ENCODE measurements at places on chromosomes 7 and 10.

DNA sequence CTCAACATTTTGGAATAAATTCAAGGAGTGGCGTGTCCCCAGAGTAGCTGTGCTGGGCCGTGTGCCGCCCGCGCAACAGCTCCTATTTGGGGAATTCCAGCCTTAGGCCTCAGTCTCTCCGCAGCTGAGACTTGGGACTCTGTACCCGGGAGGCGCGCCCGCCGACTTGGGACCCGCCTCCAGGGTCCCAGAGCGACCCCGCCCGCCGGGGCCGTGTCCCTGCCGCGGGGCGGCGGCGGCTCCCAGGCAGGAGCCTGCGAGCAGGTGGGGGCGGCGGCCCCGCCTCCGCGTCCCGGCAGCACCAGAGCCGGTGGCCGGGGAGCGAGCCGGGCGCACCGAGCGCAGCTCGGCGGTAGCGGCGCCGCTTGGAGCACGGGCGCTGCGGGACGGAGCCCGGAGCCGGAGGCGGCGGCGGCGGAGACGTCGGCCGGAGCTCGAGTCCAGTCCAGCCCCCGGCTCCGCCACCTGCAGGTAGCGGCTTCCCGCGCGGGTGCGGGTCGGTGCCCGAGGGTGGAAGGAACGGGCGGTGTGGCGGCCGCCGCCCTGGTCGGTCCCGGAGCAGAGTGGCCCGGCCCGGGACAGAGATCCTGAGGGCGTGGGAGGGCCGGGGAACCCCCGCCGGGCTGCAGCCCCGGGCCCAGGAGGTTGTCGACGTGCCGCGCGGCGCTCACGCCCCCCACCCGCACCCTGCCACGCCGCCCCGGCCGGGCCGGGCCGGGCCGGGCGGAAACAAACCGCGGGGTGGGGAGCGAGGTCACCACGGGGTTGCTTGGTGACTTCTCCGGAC, at the start of gene WIPF3:
TSS of gene WIPF3 (plus strand) at position 301 of the 787 bp plus-strand sequence. CDS start 28,217 bp downstream, outside the sequence.
- DNase-seq: no peak

GRCh38 chr7:2845034-2845592, 1.0 kb upstream of the GNA12 start:
- DNase-seq: no peak

GRCh38 chr10:71209352-71209715, 3.0 kb upstream of the UNC5B start:
- no peak for DNase-seq

DNA sequence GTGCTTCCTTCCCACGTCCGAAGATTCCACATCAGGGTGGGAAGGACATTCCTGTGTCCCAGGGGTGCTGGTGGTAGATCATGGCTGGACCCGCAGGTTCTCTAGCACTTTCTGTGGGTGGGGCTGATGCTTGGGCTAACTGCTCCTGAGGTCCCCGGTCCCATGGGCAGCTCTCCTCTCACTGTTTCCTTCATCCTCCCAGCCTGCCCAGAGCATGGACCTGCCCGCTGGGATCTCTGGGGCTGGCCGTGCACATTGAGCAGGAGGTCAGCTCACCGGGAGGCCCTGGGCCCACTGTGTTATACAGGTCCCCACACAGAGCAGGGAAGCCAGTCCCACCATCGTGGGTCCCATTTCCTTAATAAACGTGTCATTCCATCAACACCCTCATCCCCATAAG, 502.3 kb downstream of the TCERG1L start:
- DNase-seq: no peak

DNA sequence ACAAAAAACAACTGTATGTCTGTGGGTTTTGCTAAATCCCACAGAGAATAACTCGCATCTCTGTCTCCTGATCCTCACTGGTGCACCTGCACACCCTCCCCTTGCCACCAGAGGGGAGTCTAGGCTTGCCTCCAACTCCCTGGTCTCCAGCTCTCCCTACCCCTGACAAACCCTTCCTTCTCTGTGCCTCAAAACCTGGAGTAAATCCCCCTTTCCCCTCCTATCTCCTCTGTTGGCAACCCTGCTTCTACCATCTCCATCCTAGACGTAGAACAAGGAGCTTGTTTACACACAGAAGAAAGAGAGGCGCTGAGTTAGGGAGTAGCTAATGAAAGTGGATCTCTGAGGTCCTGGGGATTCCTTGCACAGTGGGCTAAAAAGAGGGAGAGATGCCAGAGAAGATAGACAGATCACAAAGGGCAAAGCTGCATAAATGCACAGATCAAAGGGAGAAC, 6.0 kb downstream of the MBLAC1 start:
- no peak for DNase-seq

DNA sequence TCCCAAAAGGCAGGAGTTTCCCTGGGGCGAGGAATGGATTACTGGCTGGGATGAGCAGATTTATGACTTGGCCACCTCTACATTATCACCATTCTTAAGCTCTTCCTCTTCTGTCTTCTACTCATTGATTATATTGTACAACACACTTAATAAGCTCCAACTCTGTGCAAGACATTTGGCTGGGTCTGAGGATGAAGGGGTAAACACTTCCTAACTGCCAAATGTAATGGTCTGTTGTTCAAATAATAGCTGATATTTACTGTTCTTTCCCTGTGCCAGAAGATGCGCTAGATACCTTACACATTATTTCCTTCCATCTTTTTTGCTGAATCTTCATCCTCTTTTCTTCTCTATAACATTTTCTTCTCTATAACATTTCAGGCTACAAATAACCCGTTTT, 11.6 kb downstream of the OR6V1 start:
- no peak for DNase-seq

- DNase-seq: no peak
Observed at GRCh38 chr10:61882621-61883370, 18.7 kb upstream of the ARID5B start.

- no peak for DNase-seq
Observed at GRCh38 chr7:16940776-16941175, 59.0 kb upstream of the AGR3 start.

DNA sequence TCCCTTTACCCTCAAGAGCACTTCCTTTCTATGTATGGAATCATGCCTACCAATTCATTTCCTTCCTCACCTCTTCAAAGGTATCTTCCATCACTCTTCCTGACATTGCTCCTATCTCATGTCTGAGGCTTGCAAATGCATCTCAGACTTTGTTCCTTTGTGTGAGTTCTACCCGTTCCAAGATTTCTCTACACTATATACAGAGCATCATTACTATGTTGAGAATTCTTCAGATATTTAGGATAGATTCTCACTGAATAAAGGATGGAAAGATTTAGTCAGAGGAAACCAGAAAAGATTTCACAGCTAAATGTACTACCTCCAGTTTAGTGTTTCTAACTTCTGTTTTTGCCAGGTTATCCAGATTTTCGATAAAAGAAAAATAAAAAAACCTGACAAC, 462.7 kb downstream of the PHTF2 start:
- no peak for DNase-seq

DNA sequence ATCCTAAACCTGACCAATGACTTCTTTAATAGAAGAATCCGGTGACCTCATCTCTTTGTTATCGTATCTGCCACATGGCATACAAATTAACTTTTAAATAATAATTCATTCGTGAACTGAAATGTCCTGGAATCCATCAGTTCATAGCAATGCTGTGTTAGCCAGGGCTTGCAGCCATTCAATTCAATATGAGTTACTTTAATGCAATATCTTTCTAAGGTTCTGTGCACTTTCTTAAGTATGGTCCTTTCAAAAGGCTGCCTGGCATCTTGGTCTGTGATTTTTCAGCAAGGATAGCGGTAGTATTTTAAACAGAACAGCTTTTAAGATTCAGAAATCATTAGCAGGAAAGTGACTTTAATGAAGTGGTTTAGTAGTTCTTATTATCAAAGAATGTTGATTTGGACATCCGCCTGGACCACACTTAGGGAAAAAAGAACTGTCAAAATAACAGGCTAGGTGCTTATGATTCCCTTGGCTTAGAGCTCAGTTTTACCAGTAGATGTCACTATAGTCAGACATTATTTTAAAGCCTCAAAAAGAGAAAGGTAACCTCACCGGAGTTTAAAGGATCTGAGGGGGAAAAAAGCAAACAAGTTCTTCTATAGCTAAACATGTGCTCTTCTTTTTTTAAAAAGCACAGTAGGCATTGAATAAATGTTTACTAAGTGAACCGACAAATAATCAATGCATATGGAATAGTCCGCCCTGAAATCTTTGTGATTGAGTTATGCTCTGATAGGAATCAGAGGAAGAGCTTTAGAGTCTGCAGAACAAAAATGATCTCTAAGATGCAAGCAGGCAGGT, 22.7 kb downstream of the SLC35G1 start:
- no peak for DNase-seq

- DNase-seq: no peak
Observed at GRCh38 chr7:33922820-33923219, 17.5 kb downstream of the BMPER start.

- DNase-seq: peak; percentile 22
Observed at GRCh38 chr7:7157177-7157886, 25.0 kb upstream of the C1GALT1 start.

DNA sequence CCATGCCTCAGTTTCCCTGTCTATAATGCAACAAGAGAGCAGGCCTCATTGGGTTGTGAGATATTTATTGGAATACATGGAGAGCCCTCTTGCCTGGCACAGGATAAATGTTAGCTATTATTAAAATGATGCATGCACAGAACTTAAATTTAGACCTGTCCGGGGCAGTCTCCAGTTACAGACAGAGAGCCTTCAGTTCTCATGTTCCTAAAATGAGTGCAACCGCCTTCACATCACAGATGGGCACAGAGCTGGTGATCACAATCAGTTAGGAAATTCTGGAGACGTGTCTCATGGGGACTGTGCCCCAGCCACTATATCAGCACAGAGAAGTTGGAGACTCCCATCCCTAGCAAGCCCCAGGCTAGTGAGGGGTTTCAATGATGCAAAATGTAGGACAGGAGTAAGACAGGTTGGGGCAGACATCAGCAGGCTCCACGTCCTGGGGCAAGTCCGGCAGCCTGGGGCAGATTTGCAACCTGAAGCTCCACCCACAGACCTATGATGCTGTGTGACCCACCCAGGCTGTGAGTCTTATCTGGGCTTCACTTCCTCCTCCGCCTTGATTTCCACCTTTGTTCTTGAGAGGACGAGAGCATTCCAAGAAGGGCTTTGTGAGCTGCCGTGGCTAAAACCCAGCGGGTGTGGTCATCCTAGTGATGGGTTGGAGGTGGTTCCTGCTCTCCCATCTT, 49.4 kb downstream of the CXCL12 start:
- no peak for DNase-seq

- DNase-seq: no peak
Observed at GRCh38 chr10:127993056-127993690, 86.3 kb downstream of the PTPRE start.

GRCh38 chr10:73999703-74000102, 1.8 kb downstream of the VCL start:
- no peak for DNase-seq

DNA sequence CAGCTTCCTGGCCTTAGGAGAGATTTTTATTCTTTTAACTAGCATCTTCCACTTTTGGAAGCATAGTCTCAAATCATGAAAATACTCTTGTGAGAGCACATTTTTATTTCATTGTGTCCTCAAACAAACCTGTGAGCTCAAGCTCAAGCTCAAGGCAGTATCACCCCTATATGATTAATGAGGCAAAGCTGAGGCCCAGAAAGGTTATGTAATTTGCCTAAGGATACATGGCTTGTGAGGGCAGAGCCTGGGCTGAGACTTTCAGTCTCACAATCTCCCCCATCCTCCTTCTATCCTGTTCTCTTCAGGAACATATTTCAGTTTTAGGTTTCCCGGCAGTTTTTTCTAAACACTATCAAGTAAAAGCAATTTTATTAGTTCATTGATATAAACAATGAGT, 359.5 kb downstream of the PTEN start:
- DNase-seq: no peak

DNA sequence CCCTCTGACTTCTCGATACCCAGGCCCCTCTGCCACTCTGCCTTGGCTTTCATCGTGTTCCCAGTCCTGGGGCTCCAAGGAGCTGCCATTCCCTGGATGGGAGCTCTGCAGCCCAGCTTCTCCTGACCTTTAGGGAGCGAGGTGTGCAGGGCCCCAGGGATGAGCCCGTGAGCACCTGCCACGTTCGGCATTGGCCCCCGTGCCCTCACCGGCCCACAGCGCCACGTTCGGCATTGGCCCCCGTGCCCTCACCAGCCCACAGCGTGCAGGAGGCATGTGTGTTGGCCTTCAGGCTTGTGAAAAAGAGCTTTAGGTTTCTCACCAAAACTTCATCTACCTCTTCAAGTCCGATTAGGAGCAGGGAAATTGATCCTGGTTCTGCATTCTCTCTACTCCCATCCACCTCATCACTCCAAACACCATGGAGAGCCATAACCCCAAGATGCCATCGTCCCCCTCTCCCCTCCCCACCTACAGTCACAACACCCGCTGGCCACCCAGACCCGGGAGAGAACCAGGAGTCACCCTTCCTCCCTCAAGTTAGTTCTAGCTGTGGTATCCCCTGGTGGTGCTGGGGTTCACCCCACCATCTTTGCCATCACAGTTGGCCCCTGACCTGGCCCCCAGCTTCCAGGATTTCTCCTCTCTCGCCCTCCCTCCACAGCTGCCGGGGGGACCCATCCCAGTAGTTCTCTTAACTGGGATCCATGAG, 119.4 kb upstream of the NPS start:
- DNase-seq: no peak

GRCh38 chr10:15344876-15345285, 26.2 kb downstream of the FAM171A1 start:
- DNase-seq: no peak

DNA sequence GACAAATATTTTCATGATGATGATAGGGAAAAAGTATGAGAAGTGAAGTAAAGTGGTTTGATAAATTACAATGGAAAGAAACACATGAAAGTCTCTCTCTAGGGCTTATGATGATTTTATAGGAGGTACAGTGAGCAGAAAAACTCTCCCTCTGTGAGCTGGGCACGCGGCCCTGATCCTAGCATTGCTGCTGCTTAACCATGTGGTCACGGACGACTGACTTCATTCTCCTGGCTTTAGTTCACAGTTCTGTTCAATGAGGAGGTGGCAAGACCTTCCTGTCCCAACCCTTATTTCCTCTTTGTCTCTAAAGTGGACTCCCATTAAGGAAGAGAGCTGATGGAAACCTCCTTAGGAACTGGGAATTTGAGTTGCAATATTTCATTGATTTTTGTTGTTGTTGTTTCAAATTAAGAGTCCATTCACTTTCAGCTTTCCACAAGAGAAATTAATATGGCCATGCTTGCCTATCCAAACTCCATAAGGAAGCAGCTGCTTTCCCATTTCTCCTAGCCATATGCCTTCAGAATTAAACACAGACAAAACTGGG, 8.2 kb upstream of the PON3 start:
- DNase-seq: no peak

DNA sequence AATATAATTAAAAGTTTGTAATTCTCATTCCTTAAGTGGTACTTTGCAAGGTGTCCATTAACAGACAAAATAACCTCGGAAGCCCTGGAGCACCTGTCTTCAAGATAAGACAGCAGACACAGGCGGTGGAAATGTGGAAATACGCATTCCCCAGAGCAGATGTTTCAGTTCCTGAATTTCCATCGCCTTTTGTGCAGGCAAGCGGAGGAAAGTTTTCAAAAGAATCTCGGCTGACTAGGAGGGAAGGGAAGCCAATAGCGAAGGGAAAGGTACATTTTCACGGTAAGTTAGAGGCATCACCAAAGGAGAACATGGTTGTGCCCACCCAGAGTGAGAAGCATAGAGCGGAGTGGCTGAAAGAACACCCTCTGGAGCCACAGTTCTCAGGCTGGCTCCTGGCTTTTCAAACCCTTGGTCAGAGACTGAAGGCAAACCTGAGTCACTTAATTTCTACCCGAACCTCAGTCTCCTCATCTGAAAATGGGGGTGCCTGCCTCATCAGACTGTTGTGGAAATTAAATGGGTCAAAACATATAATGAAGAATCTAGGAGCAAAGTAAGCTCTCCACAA, 13.6 kb downstream of the CPA1 start:
- DNase-seq: no peak
